ENCODE measurements at places on chromosomes 1 and 21.

- DNase-seq: no peak
Observed at GRCh38 chr1:30743584-30744059, 14.0 kb downstream of the LAPTM5 start.

DNA sequence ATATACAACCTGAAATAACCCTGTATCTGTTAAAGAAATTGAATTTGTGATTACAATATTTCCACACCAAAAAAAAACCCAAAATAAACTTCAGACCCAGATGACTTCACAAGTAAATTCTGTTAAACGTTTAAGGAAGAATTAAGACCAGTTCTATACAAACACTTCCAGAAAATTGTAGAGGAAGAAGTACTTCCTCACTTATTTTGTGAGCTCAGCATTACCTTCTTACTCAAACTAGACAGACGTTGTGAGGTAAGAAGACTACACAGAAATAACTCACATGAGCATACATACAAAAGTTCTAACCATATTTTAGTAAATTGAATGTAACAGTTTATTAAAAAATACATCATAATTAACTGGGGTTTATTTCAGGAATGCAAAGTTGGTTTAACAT is 18.8 kb downstream of the RALGPS2 start:
- no peak for DNase-seq

DNA sequence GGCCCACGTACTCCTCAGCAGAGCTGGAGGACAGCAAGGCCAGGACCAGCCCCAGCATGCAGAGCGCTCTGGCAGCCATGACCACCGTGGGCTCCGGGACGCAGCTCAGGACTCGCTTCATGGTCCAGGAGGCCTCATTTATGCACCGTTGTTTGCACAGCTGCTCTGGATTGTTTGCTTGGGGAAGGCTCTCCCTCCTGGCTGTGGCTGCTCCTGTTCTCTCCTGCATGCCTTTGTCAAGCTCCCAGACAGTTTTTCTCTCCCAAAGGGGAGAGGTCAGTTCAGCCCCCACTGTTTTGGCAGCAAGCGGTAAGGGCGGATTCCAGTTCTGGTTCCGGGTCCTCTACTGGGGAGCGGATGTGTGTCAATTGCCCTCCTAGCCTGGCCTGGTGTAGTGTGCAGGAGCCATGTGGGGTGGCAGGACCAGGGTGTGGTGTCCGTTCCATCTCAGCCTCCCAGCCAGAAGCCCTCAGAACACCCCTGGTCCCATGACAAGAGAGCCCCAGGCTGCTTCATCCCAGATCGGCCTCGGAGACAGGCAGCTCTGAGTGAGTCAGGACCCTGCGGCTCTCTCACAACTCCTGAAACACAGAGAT is at the start of gene TFF3:
Gene TFF3 (minus strand): TSS at position 114 of the 596 bp plus-strand sequence. CDS start 35 bp downstream, at position 79.
- no peak for DNase-seq

DNA sequence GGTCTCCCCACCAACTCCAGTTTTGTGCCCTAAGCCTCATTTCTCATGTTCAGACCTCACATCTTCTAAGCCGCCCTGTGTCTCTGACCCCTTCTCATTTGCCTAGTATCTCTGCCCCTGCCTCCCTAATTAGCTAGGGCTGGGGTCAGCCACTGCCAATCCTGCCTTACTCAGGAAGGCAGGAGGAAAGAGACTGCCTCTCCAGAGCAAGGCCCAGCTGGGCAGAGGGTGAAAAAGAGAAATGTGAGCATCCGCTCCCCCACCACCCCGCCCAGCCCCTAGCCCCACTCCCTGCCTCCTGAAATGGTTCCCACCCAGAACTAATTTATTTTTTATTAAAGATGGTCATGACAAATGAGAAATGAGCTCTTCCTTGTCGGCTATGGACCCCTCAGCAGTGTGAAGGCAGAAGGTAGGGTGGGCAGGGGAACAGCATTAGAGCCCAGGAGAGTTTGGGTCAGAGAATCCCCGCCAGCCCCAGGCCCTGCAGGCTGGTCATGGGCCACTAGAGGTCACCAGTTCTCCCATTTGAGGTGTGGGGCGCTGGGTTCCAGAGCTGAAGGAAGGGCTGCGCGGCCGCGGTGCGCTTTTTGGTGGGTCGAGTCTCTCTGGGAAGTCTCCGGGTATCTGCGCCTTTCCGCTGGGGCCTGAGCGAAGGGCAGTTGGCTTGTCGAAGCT is 11.5 kb downstream of the ADAMTSL4 start:
- DNase-seq: peak; percentile 66

All from stimulated activated CD8-positive, alpha-beta memory T cell treated with anti-CD3 and anti-CD28 coated beads, Interleukin-7, amount 100 ng/mL, for 24 hours (primary cell).